Stimulated activated CD4-positive, alpha-beta T cell treated with anti-CD3 and anti-CD28 coated beads, Interleukin-4, amount 100 ng/mL, for 48 hours (primary cell): ENCODE measurements at places on chromosomes 7 and 10.

DNA sequence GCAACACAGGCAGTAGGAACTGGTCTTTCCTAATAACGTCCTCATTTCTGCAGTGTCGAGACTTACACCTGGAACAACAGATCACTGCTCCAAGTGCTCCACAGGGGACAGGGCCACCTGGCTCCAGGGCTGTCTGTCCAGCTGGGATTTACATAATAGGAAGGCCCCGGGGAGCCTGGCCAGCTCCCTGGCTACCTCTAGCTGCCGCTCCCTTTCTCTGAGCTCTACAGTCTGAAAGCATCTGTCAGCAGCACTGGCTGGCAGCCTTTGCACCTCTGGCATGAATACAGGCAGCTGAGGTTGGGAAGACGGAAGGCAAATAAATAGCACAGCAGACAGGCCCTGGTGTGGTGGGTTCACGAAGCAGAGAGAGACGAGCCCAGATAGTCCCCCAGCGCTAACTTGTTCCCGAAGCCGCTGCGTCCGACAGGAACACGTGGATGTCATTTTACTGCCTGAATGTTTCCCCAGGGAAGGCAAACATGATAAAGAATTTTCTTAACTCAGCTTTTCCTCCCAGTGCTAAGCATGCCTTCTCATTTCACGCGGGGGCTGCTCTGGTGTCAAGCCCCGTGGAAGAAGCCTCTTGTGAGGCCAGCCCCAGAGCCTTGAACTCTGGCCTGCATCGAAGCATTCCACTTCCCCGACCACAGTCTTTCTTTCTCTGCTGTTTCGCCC is 105.4 kb downstream of the ITIH5 start:
- DNase-seq: no peak

- DNase-seq: peak; percentile 66
Observed at GRCh38 chr10:132571650-132572544, 34.3 kb downstream of the INPP5A start.

GRCh38 chr10:75948583-75948982 is 517.2 kb downstream of the LRMDA start:
- DNase-seq: no peak

DNA sequence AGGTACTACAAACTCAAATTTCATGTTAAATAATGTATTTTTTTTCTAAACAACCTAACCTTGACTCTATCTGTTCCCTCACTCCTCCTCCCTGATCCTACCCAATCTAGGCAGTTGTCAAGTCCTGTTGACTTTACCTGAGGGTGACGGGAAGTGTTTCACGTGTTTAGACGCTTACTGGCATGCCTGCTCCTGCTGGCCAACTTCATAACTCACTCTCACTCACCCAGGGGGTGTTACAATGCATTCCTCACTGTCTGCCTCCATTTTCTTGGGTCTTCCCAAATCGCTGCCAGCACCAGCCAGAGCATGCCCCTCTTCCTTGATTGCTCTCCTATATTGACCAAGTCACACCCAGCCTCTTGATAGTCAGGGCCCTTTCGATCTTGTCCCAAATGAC is 28.3 kb downstream of the CRCP start:
- no peak for DNase-seq

DNA sequence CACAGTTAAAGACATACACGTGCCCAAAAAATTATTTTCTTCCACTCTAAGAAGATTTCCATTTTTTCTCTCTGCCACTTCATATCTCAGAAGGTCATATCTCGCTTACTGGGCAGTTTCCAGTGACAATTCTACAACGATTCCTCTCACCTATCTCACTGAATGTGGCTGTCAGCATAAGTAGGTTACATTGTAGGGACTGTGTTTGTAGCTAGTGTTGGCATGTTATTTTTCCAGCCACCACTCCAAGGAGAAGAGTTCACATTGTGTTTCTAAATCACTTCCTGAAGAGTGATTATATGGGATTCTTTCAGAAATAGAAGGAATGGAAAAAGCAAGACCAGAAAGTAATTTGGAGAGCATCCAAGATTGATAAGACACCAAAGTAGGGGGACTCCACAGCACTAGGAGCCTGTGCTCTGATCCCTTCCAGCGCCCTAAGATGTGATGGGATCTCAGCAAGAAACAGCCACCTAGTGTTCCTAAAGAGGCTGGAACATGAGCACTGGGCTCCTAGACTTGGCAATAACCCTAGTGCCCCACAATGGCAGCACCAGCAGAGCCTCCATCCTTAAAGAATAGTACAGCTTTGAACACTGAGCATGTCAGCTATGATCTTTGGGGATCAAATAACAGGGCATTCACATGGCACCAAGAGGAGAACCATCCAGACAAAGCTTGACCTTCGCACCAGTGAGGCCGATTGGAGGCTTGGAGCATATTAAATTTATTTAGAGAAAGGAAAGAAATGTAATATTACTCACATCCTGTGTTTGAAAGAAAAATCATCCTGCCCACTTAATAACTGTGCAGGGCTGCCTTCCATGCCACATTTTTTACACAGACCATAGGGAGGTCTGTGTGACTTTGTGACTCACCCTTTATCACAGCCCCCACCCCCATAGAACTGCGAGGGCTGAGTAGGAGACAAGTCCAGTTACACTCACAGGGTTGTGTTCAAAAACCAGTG is 51.8 kb downstream of the CAV1 start:
- no peak for DNase-seq

DNA sequence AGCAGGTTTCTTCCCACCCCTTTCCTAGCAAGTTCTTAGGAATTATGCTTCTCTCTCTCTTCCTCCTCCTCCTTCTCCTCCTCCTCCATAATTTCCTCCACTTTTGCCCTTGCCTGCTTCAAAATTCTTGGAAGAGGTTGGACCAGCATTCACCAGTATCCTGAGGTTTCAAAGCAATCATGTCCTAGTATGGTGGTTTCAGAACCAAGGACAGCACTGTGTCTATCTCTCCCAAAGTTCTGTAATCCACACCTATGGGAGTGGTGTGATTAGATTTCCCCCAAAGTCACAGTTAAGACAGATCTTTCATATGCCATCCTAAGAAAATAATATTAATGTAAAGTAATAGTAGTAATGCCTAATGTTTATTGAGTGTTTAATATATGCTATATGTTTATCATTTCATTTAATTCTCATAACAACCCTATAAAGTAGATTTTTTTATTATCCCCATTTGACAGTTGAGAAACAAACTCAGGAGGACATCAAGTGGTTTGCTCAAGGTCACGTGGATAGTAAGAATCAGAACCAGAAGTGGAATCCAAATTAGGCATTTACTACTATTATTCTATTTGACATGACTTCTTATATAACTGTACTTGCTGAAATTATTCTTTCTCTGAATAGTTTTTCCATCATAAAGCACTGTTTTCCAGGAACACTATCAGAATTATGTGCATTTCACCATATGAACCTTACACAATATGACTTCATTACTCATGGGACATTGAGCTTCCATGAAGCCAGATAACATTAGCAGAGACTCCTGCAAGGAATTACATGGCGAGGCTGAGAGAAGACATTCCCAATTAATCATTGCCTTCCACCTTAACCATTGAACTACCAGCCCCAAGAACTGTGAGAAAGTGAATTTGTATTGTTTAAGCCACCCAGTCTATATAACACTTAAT is 91.4 kb downstream of the IPMK start:
- DNase-seq: no peak

DNA sequence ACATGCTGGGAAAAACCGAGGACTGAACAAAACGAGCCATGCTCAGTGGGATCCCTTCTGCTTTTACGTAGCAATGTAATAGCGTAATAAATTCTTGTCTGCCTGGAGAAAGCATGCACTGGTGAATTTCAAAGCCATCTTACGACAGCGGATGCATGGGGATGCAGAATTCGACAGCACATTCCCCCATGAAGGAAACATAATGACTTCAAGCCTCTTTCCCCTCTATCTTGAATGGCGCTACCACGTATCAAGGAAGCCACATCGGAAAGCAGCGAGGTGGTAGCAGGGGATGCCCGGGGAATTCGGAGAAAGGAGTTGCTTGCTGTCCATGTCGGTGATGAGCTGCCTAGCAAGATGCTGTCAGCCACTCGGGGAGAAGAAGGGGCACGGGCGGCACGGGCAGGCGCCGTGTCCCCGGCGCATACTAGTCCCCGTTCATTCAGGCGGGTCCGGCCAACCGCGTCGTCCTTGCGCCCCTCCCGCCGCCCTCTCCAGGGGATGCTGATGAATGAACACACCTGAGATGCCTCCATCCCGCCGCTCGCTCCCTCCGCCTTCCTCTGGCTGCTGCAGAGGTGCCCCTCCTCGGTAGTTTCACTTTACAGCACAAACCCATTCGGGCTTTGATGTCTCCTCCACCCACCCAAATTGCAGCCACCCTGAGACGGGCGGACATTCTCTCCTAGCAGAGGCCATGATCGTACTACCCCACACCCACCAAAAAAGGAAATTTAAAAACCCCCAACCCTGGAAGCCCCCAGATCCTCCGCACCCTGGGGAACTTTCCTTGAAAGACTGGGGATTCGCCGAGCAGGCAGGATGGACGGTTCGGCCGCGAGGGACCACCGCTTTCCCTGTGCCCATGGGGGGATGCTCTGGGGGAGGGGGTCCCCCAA is 644 bp downstream of the SORBS1 start:
- peak; percentile 12 for DNase-seq

DNA sequence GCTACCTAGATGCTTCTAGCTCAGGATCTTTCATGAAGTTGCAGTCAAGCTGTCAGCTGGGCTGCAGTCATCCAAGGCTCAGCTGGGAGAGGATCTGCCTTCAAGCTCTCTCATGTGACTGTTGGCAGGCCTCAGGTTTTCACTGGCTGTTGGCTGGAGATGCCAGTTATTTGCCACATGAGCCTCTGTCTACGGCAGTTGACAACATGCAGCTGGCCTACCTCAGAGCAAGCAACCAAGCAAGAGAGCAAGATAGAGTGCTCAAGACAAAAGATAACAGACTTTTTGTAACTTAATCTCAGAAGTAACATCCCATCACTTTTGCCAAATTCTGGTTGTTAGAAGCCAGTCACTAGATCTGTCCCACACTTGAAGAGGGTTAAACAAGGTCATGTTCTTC is 125.8 kb downstream of the TPST1 start:
- DNase-seq: no peak

DNA sequence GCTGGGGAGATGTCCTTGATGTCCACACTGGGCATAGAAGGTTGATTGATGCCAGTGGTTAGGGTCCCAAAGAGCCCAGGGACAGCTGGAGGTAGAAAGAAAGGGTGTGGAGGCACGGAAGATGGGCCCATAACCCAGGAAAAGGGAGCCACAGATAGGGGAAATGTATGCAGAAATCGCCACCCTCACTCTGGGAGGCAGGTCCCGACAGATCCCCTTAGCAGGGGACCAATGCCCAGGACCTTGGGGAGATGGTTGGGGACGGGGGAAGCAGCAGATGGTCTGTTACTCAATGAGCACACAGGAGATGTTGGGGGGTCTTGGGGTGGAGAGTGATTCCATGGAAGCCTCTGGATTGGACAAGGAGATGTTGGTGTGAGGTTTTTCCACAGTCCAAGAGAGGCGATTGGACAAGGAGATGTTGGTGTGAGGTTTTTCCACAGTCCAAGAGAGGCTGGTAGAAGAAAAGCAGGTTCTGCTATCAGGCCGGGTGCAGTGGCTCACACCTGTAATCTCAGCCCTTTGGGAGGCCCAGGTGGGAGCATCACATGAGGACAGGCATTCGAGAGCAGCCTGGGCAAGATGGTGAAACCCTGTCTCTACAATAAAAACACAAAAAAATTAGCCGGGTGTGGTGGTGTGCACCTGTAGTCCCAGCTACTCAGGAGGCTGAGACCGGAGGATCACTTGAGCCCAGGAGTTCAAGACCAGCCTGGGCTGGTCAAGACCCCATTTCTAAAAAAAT is 7.0 kb upstream of the PPP1R35 start:
- DNase-seq: no peak

GRCh38 chr7:84677117-84677732 is 482.6 kb upstream of the SEMA3A start:
- no peak for DNase-seq

DNA sequence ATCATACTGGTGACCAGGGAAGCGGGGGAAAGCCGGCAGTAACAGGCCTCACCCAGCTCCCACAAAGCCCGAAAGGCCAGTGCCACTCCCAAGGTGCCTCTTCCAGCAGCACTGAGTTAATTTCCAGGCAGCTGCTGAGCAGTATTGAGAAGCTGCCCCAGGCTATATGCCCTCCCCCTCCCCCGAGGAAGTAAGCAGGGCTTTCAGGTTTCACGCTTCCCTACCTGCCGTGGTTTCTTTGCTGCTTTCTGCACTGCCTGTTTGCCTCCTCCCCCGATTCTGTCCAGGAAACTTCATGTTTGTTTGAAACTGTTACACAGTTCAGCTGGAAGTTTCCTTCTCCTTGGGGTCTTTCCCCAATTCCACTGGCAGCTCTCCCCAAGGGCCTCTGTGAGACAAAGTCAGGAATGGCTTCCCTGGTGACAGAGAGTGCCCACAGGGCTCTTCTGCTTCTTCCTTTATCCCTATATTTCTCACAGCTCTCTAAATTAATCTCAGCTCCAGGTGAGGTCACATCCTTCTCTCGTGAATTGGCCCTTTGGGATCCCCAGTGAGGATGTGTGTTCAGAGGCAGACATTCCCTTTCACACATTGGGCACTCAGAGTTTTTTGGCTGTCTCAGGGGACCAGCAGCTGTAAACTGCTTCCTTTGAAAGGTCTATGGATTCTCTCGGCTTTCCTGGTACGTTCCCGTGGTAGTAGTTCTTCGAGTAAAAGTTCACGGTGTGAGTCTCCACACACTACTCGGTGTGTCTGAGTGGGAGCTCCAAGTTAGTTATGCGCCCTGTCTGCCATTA is 19.4 kb downstream of the C1GALT1 start:
- DNase-seq: peak; percentile 19

- no peak for DNase-seq
Observed at GRCh38 chr7:46494028-46494427, 573.0 kb upstream of the IGFBP3 start.

GRCh38 chr7:80232979-80233724 is 98.5 kb downstream of the GNAI1 start:
- no peak for DNase-seq

- no peak for DNase-seq
Observed at GRCh38 chr10:359093-359492, 223.8 kb downstream of the ZMYND11 start.

DNA sequence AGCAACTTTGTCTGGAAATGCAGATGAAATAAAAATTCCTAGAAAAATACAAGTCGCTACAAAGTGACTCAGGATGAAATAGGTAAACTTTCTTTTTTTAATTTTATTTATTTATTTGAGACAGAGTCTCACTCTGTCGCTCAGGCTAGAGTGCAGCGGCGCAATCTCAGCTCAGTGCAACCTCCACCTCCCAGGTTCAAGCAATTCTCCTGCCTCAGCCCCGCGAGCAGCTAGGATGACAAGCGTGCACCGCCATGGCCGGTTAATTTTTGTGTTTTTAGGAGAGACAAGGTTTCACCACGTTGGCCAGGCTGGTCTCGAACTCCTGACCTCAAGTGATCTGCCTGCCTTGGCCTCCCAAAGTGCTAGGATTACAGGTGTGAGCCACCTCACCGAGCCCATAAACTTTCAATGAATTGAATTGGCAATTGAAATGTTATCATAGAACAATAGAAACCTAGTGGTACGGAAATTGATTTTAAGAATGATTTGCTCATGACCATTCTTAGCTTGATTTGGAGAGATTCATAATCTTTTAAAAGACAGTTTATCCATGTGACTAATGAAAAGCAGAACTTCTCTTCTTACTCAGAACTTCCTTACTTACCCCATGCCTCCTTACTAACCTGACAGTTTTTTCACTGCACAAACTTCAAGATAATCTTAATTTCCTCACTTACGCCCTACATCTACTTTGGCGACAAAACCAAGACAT is 161.7 kb downstream of the FAM107B start:
- DNase-seq: no peak

GRCh38 chr10:78902815-78903214 is 166.0 kb upstream of the ZMIZ1 start:
- DNase-seq: no peak
